ENCODE measurements at places on chromosomes 13 and 19.

GRCh38 chr13:72585254-72585653 lies 142.2 kb downstream of the MZT1 start:
- no peak for DNase-seq

- DNase-seq: peak; percentile 58
Measured at GRCh38 chr19:932648-933552, 7.1 kb downstream of the ARID3A start.

- DNase-seq: no peak
Measured at GRCh38 chr19:50475736-50476223, 527 bp upstream of the EMC10 start.

- no peak for DNase-seq
Measured at GRCh38 chr19:2026770-2027169, 11.3 kb upstream of the BTBD2 start.

DNA sequence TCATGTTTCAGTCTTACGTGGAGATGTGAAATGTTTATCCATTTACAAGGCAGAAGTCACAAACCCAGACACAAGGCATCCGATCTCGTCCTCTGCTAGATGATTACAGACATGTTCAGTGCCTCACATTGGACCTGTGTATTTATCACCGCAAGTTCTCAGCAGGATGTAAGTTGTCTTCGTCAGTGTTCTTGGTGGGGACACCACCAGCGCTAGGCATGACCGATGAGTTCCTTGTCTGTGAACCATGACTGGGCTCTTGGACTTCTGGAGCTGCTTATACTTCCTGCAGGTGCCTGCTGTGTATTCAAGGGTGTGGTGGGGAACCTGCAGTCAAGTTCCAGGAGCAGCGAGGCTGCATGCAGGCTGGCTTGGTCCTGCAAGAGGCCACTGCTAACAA lies 105.4 kb downstream of the URI1 start:
- no peak for DNase-seq

GRCh38 chr19:16041299-16041990 lies 34.9 kb upstream of the TPM4 start:
- DNase-seq: peak; percentile 57

GRCh38 chr13:48749144-48749543 lies 95.4 kb downstream of the CYSLTR2 start:
- DNase-seq: no peak

- DNase-seq: no peak
Measured at GRCh38 chr13:92256211-92256610, 857.8 kb downstream of the GPC5 start.

DNA sequence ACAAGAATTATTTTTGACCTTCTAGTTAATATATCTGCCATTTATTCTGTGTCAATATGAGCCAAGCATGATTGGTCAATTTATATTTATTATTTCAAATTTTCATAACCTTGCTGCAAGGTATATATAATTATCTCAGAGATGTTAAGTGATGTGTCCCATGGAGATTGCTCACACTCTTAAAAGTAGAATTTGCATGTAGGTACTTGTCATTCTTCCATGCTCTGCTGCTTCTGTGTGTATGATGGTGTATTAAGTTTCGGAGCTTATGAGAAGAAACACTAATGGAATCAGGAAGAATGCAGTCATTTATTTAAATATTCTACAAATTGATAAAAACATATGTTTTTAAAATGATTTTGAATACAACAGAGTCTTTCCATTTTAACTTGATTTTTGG lies 586.8 kb upstream of the MIR17HG start:
- DNase-seq: no peak
